ENCODE measurements at places on chromosomes 13 and 19.

DNA sequence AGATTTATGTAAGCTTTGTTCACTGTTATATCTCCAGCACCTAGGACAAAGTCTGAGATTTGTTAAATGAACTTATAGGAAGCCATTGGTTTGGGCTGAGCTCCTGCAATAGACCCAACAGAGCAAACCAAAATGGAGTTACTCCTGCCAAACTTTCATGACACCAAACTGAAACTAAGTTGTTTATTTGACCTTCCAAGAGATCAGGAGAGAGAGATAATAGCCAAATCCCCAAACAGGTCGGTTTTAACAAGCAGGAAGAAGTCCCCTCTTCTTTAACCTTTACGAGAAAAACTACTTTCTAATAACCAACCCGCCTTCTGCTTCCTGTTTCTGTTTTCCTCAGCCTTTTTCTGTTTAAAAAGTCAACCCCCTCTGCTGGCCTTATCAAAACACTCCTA, 54.9 kb upstream of the ATP12A start:
- no peak for DNase-seq

DNA sequence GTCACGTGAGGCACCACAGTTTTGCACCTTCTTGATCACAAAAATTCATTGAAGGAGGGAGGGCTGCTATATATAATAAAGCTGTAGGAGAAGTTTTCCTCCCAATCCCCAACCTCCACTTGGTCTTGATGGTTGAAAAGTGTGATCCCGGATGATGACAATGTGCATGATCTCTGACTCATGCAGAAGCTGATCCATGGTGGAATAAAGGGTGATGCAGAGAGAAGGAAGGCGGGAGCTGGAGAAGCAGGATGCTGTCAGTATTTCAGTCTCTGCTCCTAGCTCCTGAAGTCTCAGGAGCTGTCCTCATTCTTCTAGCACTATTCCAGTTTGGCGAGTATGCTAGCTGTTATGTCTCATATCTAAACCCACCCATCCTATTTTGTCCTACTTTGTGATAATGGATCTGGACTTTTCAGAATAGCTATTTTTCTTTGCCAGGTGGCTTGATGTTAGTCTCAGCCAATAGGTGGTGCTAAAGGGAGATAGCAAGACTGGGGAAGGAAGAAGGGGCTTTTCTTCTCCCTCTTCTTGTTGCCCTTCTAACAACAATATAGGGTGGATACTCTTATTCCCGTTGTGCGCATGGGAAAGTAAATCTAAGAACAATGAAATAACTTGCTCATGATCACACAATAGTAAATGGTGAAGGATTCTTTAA, 65.6 kb upstream of the HTR2A start:
- peak; percentile 50 for DNase-seq

- peak; percentile 24 for DNase-seq
Observed at GRCh38 chr19:6588508-6589345, 2.2 kb downstream of the CD70 start.

DNA sequence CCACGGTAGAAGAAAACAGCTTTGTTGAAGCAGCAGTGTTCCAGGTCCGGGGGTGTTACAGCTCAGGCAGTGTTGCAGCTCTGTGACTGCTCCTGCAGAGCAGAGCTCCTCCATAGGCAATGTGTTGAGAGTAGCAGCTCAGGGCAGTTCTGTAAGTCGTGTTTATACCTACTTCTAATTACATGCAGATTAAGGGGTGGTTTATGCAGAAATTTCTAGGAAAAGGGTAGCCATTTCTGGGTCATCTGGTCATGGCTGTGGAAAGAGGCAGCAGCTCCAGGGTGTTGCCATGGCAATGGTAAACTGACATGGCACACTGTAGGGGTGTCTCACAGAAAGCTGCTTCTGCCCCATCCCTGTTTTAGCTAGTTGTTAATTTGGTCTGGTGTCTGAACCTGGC, 316.4 kb downstream of the GPC5 start:
- DNase-seq: peak; percentile 4

- no peak for DNase-seq
Observed at GRCh38 chr19:2413629-2414028, 13.8 kb downstream of the TIMM13 start.

DNA sequence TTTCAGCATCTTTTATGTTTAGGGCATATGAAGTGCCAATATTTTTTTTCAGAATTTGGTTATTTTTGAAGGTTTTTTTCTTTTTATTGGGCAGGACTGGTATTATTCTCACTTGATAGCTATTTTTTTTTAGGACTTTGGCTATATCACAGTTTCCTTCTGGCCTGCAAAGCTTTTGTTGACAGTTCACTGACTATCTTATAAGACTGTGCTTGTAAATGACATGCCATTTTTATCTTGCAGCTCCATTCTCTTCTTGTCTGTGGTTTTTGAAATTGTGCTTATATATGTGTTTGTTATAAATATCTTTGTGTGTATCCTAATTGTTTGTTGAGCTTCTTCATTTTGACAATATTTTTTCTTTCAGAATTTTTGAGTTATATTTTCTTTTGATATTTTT, 26.4 kb upstream of the ZNF431 start:
- DNase-seq: no peak

DNA sequence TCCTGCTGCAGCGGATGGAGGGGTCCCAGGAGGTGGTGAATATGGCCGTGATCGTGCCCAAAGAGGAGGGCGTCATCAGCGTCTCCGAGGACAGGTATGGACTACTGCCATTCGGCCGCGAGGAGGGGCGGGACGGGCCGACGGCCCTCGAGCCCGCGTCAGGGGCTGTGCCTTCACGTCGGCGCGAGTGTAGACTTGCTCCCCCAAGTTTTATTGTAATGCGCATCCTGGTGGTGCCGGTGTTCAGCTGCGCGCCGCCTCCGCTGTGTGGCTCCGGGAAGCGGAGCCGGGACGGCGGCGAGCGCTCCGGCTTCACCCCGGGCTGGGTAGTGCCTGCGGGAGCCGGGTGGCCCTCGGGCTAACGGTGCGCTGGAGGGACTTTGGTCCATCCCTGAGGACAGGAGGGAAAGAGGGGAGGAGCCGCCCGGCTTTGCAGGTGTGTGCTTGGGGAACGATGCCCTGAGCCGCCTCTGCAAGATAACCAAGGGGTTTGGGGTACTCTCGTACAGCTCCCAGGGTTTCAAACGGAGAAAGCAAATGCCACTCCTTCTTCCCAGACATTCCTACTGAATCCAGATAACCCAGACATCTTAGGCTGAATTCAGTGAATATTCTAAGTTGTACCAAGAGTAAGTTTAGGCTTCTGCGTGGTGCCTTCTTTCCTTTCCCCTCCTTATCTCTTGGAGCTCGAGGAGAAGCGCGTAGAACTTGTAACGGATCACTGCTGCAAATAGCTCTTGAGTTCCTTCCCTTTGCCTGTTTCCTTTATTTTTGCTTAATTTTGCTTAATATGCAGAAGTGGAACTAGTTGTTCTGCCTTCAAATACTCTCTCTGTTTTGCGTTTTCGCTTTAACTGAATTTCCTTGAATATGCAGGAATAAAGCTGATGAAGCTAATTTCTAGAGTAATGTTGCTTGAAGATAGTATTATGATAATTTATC, 740 bp downstream of the WDFY2 start:
- peak; percentile 84 for DNase-seq

- no peak for DNase-seq
Observed at GRCh38 chr13:61960981-61961380, 545.3 kb upstream of the PCDH20 start.

DNA sequence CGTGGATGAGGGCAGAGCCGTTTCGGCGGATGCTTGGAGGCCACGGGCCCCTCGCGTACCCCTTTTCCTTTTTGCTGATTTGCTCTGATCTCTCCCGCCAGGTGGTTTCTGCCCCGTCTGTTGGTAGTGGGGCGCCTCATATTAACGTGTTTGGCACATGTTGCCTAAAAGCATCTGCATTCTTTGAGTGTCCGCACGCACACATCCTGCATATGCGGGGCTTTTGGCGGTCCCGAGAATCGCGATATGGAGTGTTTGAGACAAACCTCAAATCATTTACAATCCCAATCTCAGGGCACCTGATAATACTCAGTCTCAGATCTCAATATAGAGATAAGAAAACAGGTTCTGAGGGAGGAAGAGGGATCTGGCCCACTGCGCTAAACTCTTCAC, 809 bp downstream of the U2AF2 start:
- DNase-seq: no peak

GRCh38 chr13:48163061-48163460, 68.2 kb upstream of the MED4 start:
- no peak for DNase-seq

GRCh38 chr13:110869805-110870706, 44.8 kb downstream of the ANKRD10 start:
- peak; percentile 46 for DNase-seq

DNA sequence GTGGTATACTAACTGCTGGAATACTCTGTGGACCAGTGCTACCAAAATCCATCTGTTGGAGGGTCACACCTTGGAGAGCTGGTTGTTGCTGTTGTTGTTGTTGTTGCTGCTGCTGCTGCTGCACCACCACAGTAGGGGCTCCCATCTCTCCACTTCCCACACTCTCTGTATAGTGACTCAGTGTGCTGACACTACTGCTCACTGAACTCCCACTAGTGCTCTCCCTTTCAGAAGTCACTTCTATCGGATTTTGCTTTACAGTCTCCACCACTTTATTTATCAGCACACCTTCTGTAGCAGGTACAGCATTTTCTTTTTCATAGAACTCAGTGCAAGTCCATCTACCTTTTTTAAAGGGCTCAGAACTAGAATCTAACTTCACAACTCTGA, 1.7 kb downstream of the TSC22D1 start:
- DNase-seq: peak; percentile 15

DNA sequence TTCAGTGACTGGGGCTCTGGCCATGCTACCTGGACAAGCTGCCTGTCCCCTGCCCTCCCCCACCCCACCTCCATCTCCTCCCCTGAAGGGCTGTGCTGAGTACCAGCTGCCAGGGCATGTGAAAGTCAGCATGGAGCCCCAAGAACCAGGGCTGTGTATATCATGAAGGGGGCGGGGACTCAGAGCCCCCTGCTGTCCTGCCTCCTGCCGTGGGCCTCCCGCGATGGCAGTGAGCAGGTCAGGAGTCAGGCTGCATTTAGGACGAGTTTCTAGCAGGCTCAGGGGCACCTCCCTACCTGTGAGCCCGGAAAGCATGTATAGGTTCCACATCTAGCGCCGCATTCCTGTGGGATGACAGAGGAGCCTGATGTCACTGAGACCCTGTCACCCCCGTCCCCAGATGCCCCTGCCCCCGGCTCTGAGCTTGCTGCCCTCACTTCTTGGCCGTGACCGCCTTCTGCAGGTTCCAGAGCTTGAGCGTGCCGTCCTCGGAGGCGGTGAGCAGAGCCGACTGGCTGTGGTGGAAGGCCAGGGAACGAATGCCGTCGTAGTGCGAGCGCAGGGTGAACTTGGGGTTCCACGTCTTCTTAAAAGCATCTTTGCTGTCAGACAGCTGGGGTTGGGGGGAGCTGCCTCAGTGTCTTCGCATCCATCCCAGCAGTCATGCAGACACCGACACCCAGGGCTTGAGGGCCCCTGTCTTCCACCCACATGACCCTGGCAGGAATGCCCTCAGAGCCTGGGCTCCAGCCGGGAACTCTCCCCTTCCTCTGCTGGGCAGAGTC, 8.3 kb upstream of the PRKD2 start:
- DNase-seq: no peak

- DNase-seq: no peak
Observed at GRCh38 chr19:34243876-34244578, 10.3 kb upstream of the GARRE1 start.
